ENCODE measurements at places on chromosomes 2 and 18. TPM values are rescaled to one million over a fixed set of nuclear protein-coding genes. Genes with fewer than 3 reads are reported as not detected.

SLC4A5 gene
- 2.7 TPM for total RNA-seq

ABCB6 gene
- 28.2 TPM for total RNA-seq

LMAN1 gene
- 189 TPM for total RNA-seq

CRYGD gene
- not detected for total RNA-seq

RAX gene
- not detected for total RNA-seq

DOCK10 gene
- total RNA-seq, result 38.3 TPM

HOXD3 gene
- 2.1 TPM for total RNA-seq

SFTPB gene
- total RNA-seq, result not detected

ATF2 gene
- total RNA-seq, result 81.3 TPM

NCKAP1 gene
- total RNA-seq, result 209 TPM

ASAP2 gene
- 66.2 TPM for total RNA-seq

CYS1 gene
- 0.36 TPM for total RNA-seq

PNPT1 gene
- 22.8 TPM for total RNA-seq

FAM228A gene
- 1.4 TPM for total RNA-seq

ALK gene
- total RNA-seq, result under 0.01 TPM

IL1F10 gene
- total RNA-seq, result not detected

FAM136A gene
- total RNA-seq, result 21.7 TPM

SOX11 gene
- total RNA-seq, result 0.59 TPM

ALLC gene
- not detected for total RNA-seq

NEU2 gene
- total RNA-seq, result not detected

SULT1C4 gene
- total RNA-seq, result not detected

ASXL3 gene
- not detected for total RNA-seq

UGT1A4 gene
- not detected for total RNA-seq

C2orf15 gene
- 0.59 TPM for total RNA-seq

LPIN1 gene
- total RNA-seq, result 117 TPM

AOX1 gene
- 76.4 TPM for total RNA-seq

SH3RF3 gene
- 14.8 TPM for total RNA-seq

MC2R gene
- not detected for total RNA-seq

VWC2L gene
- not detected for total RNA-seq

LYPD6B gene
- total RNA-seq, result 2.9 TPM

CACNB4 gene
- total RNA-seq, result 4.3 TPM

STPG4 gene
- total RNA-seq, result 0.72 TPM

ANTXR1 gene
- total RNA-seq, result 123 TPM

BCL11A gene
- 0.29 TPM for total RNA-seq

CCDC68 gene
- total RNA-seq, result 9.0 TPM

WNT10A gene
- not detected for total RNA-seq

INHA gene
- 0.29 TPM for total RNA-seq
